Activated CD4-positive, CD25-positive, alpha-beta regulatory T cell treated with anti-CD3 and anti-CD28 coated beads, Interleukin-2, amount 50 U/mL, for 16 hours (primary cell): ENCODE measurements at places on chromosomes 2 and 18.

- DNase-seq: no peak
Measured at GRCh38 chr2:31231571-31232302, 2.2 kb upstream of the EHD3 start.

GRCh38 chr2:31534636-31535035 is 46.1 kb downstream of the SRD5A2 start:
- DNase-seq: no peak

- DNase-seq: no peak
Measured at GRCh38 chr18:77970814-77971213, 721.2 kb downstream of the GALR1 start.

GRCh38 chr2:199307461-199307860 is 150.3 kb downstream of the SATB2 start:
- DNase-seq: no peak

DNA sequence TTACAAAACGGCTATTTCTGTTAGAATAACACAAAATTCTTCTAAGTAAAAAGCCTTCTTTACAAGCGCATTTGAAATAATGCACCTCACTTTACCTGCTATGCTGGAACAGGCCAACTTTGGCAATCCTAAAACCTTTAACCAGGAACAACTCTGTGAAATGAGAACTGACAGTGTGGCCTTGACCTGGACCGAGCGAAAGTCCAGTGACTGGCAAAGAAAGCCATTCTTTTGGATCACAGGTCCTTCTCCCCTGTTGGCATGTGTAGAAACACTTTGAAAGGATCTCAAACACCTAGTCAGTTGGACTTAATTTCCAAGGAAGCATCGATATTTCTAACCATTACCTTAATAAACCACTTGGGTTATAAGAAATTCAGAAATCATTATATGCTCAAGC is 21.2 kb downstream of the MAPRE2 start:
- DNase-seq: no peak
